ENCODE measurements at places on chromosomes 3 and 15.

- DNase-seq, result no peak
These were observed at the start of gene FAM240A for GRCh38 chr3:46612324-46612723. TSS of gene FAM240A (plus strand) at chr3:46612525. CDS start at chr3:46612684, 159 bp downstream.

- DNase-seq, result no peak
These were observed 847.8 kb downstream of the SI start for GRCh38 chr3:164230385-164231094.

DNA sequence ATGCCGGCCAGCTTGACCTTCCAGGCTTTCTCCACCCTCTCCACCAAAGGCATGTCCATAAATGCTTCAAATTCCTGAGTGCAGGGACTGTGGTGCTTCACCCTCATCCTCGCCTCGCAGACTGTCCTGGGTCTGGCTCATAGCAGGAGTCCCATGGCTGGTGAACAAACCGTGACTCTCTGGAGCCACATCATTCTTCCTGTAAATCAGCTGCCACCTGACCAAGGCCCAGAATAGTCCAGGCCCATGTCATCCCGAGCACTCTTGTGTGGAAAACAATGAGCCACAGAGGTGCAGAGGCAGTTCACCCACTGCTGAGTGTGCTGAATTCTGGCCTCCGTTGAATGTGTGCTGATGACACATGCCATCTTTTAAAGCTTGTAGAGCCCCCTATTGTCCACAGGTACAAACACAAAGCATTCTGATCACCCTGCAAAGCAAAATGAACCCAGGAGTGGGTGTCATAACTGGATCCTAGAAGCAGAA is 68.6 kb downstream of the ABHD5 start:
- DNase-seq, result no peak

DNA sequence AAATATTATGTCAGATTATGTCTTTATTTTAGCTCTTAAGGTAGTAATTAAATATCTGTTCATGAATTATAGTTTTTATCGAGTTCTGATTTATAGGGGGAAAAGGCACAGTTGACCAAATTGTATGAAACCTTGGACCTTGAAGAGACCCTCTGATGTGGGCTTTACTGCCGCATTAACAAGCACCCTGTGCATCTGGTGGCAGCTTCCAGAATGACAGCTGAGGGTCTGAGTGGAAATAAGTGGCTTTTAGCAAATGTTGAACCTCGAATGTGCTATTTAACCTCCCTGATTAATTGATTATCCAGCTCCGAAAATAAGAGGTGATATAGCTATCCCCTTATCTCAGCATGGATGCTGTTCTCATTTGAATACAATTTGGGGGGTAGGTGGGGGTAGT is 87.0 kb downstream of the TMEM108 start:
- DNase-seq, result no peak

- DNase-seq, result no peak
These were observed 65.8 kb downstream of the CTNNB1 start for GRCh38 chr3:41265011-41265545.

- peak; percentile 55 for DNase-seq
These were observed 12.9 kb downstream of the C15orf62 start for GRCh38 chr15:40782609-40783227.

GRCh38 chr3:182490596-182491491 is 302.5 kb upstream of the ATP11B start:
- DNase-seq, result no peak

- no peak for DNase-seq
These were observed 117.0 kb downstream of the P3H2 start for GRCh38 chr3:190003681-190004123.

DNA sequence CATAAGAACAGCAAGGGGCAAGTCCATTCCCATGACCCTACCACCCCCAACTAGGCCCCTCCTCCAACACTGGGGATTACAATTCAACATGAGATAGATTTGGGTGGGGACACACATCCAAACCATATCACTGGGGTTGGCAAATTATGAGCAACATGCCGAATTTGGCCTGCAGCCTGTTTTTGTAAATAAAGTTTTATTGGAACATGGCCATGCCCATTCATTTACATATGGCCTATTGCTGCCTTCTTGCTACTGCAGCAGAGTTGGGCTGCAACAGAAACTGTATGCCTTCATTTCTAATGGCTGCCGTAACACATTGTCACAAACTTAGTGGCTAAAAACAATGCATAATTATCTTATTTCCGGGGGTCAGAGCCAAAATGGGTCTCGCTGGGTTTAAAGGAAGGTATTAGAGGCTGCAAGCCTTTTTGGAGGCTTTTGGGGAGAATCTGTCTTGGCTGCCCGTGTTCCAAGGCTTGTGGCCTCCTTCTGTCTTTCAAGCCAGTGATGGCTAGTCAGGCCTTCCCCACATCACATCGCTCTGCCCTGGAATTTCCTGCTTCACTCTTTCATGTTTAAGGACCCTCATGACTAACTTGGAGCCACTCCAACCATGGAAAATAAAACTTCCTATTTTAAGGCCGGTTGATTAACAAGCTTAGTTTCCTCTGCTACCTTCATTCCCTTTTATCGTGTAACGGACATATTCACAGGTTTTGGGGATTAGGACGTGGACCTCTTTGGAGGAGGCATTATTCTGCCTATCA is 428.5 kb upstream of the PROK2 start:
- no peak for DNase-seq

GRCh38 chr3:108406063-108406660 is 104.2 kb downstream of the MYH15 start:
- DNase-seq, result no peak

GRCh38 chr3:12349895-12350811 is 61.3 kb downstream of the PPARG start:
- no peak for DNase-seq

DNA sequence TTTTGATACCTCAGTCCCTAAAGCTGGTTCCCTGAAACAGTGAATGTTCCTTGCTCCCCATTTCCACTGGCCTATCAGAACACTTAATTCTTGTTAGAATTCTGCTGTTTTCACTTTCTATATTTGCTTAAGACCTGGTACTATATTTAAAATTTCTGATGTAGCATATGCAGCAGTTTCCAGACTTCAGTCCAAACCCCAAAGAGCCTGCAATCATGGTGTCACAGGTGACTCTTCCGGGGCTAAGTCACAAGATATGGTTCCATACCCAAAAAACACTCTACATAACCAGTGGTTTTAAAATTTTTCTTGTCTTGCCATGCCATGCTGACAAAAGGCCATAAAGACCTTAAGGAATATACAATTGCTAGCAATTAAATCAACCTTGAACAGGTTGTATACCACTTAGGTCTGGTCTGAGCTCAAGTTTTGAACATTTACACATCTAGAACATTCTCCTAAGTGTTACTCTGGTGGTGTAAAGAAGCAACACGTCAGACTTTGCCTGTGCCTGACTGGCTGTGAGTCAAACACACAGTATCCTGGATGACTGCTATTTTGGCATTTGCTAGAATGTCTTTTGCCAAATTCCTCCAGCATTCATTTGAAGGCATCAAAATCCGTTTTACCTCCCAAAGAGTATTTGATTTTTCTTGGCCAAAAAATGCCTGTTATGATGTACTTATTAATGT is 160.0 kb downstream of the FRMD5 start:
- DNase-seq, result no peak

DNA sequence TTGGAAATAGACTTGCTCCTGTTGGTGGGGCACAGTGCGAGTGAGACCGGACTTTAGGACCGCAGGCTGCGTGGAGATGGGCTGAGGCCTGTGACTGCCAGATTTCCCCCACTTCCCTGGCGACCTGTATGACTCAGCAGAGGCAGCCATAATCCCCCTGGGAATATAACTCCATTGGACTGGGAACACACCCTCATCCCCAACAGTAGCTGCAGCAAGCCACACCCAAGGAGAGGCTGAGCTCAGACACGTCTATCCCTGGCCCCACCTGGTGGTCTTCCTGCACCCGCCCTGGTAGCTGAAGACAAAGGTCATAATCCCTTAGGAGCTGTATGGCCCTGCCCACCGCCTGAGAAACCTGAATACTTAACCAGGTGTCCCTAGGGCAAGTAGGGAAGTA is 42.6 kb downstream of the DZIP1L start:
- DNase-seq, result no peak

- no peak for DNase-seq
These were observed 11.1 kb downstream of the GP5 start for GRCh38 chr3:194387926-194388418.

DNA sequence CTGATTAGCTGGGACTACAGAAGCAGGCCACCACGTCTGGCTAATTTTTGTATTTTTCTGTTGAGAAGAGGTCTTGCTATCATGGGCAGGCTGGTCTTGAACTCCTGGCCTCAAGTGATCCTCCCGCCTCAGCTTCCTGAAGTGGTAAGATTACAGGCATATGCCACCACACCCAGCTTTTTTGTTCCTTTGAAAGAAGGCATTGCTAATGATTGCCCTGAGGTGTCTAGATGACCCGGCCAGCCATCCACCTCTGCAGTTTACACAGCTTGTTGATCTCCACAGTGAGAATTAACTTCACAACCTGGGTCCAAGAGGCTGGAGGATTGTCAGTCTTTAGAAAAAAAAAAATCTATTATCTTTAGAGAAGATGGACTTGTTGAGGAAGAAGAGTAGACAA is 58.7 kb downstream of the SMAD3 start:
- no peak for DNase-seq

- no peak for DNase-seq
These were observed 292.0 kb downstream of the TBL1XR1 start for GRCh38 chr3:176905331-176905730.

- DNase-seq, result no peak
These were observed 37.8 kb downstream of the LMCD1 start for GRCh38 chr3:8539419-8539818.

- no peak for DNase-seq
These were observed 27.1 kb upstream of the GABRG3 start for GRCh38 chr15:26943866-26944265.

- DNase-seq, result no peak
These were observed 86.7 kb downstream of the VGLL4 start for GRCh38 chr3:11556851-11557644.

GRCh38 chr3:123657568-123657967 is 72.7 kb upstream of the HACD2 start:
- DNase-seq, result no peak

DNA sequence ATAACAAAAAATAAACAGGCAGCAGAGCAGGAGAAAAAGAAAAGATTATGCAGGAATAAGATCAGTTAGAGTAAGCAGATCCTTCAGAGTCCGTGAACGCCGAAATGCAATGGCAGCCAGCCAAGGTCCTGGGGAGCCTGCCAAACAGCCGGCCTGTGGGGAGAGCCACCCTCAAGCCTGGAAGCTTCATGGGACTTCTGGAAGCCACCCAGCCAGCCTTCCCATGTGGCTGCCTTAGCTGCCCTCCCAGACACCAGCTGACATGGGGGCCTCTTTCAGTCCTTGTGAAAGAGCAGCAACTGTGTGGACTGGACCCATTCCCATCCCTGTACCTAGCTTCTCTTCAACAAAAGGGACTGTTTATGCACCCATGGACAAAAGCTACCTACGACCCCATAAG is 64.9 kb upstream of the RAD18 start:
- no peak for DNase-seq

- DNase-seq, result no peak
These were observed 28.3 kb downstream of the PDCD6IP start for GRCh38 chr3:33826688-33827087.

GRCh38 chr3:45716790-45717336 is 27.7 kb downstream of the SACM1L start:
- DNase-seq, result no peak

- no peak for DNase-seq
These were observed 11.0 kb upstream of the RAB7A start for GRCh38 chr3:128714887-128715491.

- DNase-seq, result no peak
These were observed 32.1 kb downstream of the PPARG start for GRCh38 chr3:12321015-12321414.

GRCh38 chr15:93072011-93072410 is 17.0 kb downstream of the RGMA start:
- DNase-seq, result no peak

DNA sequence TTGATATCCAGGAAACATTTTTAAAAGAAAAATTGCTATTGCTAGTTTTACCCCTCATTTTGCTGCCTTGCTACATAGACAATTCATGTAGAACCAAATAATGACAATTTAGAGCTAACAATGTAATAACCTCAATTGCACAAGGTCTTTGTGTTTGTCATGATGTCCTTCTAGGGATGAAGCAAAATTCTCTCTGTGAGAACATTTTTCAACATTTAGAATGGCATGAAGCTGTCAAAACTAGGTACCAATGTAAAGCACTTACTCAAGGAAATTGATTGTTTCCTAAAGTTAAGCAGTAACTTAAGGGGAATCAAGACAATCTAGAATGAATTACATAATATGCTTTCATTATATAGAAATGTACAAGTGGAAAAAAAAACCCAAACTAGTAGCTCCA is 7.9 kb upstream of the FGF7 start:
- DNase-seq, result no peak

GRCh38 chr3:141629976-141630375 is 108.1 kb upstream of the RNF7 start:
- no peak for DNase-seq

GRCh38 chr3:105634708-105635107 is 234.1 kb downstream of the CBLB start:
- no peak for DNase-seq

GRCh38 chr15:99169769-99170311 is 65.0 kb downstream of the SYNM start:
- DNase-seq, result no peak

DNA sequence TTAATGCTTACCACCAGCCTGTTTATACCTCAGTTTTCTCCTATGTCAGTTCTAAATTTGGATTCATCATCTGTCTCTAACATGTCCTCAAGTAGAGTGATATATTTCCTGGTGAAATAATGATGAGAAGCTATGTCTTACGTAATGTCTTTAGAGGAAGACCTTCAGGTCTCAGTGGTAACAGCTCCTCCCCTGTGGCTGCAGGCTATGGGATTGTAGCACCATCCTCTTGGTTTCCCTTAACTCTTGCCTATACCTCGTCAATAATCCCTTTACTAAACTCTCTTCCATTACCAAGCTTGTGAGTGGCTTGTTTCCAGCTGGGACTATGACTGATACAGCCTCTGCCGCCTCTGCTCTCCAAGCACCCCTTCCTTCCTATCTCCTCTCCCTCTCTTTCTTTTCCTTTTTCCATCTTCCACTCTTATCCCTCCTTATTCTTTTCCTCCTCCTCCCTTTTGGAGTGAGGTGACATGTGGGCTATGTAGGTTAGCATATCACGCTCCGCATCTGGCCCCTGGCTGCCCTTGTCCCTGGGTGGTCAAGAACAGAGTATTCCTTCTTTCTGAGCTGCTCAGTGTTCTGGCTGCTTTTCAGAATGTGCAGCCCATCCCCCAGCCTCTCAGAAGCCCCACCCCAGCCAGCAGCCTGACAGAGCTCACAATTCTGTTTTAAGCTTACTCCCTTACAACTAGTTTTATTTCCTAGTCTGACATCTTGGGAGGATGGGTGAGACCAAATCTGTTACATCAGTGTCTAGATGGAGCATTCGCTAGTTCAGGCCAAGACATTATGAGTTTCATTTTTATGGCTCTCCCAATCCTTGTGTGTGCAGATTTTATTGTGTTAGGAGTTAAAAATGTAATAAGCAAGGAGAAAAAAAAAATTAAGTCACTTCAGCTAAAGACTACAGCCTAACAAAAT is 75.0 kb upstream of the RNU6-1 start:
- no peak for DNase-seq

- no peak for DNase-seq
These were observed 35.7 kb downstream of the CCDC80 start for GRCh38 chr3:112605285-112605684.

Data from activated gamma-delta T cell (primary cell).